Myocyte (in vitro differentiated cells): ENCODE measurements at places on chromosomes 5 and 9. TPM values are rescaled to one million over a fixed set of nuclear protein-coding genes. Genes with fewer than 3 reads are reported as not detected.

The DNAI1 gene
- 0.13 TPM in 1 of 2 replicates, not detected in the other for total RNA-seq

The LEAP2 gene
- total RNA-seq = 0.88 and 1.0 TPM in 2 replicates

The PARP8 gene
- 3.8 and 8.5 TPM in 2 replicates for total RNA-seq

The BTNL8 gene
- total RNA-seq = not detected in 2 replicates

The PRXL2C gene
- 23.3 and 25.8 TPM in 2 replicates for total RNA-seq

The C9 gene
- not detected in 2 replicates for total RNA-seq

The HAPLN1 gene
- 0.05 TPM in 1 of 2 replicates, not detected in the other for total RNA-seq

The PPP2R2B gene
- total RNA-seq = 0.21 TPM in 1 of 2 replicates, not detected in the other

DNA sequence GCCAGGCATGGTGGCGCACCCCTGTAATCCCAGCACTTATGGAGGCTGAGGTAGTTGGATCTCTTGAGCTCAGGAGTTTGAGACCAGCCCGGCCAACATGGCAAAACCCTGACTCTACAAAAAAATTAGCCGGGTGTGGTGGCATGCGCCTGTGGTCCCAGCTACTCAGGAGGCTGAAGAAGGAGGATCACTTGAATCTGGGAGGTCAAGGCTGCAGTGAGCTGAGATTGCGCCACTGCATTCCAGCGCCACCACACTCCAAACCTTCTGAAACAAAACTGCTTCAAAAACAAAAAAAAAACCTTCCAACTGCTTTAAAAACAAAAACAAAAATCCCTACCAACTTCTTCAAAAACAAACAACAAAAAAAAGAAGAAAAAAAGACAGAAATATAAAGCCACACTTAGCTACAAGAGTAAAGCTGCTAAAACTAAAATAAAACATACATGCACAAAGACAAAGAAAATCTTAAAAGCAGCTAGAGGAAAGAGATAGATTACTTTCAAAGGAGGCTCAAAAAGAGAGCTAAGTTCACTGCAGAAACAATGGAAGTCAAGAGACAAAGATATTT, 11.4 kb downstream of the DCAF10 start:
- no peak for DNase-seq

DNA sequence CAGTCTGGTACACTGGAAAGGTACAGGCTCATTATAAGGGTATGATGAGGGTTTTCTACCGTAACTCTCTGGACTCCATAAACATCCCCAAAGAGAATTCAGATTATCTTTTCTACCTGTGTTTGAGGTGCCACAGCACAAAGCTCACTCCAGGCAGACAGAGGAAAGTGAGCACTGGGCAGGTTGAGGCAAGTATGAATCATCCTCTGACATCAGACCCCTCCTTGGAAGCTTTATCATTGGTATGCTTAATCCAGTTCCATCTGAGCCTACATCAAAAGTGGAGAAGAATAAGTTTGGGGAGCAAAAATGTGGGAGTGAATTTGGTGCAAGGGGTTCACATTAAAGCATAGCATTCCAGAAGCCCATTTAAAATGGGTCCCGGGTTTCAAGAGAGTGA, 21.7 kb downstream of the C9orf152 start:
- no peak for DNase-seq

- peak; percentile 35 for DNase-seq
Measured at GRCh38 chr5:38462976-38463633, 93.3 kb downstream of the LIFR start.

DNA sequence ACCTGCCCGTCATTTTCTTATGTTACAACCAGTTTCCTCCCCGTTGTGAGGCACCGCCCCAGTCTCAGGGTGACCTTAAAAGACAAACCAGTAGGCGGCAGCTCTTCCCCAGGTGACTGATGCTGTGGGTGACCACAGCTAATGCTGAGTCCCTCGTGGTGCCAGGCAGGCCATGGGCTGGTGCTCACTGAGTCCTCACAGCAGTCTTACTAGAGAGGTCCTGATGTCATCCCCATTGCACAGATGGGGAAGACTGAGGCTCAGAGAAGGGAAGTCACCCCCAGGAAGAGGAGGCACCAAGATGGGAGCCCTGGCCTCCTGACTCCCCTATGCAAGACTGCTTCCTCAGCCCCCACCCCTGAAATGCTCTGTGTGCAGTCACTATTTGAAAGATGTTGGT, 978 bp downstream of the CFAP157 start:
- no peak for DNase-seq

DNA sequence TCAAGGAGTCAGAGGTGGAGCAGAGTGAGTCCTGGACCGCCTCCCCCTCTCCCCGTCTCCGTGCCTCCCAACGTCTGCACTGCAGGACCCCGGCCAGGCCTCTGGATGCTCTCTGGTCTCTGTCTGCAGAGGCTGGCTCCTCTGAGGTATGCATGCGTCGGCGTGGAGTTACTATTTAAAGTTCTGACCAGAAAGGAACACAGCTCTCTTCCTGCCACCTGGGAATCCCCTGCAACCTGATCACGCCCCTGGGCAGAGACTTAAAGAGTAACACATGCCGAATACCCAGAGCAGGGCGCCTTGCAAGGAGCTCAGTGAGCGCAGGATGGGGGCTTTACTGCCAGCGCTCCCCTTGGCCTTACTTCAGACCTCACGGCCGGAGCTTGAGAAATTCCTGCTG, 16.0 kb downstream of the ANXA6 start:
- peak; percentile 29 for DNase-seq

GRCh38 chr9:19229595-19230354, 718 bp upstream of the DENND4C start:
- peak; percentile 71 for DNase-seq

DNA sequence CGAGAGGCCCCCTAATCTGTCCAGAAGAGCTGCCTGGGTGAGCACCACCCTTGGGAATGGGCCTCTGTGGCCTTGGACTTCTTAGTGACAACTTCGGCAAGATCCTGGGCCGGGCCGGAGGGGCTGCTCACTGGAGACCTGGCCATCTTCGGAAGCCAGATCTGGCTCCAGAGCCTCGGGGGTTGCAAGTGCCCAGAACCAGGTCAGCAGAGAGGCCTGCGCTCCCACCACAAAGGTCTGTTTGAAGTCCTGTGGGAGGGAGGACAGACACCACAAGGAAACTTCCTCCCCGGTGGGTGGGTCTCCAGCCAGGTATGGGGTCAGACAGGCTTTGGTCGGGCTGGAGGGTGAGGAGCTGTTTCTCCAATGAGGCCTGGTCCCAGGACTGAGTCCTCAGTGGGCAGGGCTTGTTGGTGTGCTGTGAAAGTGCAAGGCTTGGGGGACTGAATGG, 86.1 kb downstream of the DAB2IP start:
- no peak for DNase-seq

DNA sequence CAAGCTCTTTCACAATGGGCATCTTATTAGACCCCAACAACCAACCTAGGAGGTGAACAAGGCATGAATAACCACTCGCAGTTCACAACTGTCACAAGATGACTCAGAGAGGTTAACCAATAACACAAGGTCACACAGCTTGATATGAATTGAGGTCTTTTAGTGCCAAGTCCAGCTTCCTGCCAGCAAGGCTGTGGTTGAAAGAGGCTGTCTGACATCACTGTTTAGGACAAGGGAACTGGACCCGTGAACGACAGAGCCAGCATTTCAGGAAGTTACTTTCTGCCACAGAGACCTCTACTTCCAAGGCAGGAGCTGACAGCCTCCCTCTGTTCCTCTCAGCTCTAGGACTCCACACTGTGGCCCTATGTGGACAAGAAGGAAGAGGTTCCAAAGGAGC, 53.4 kb upstream of the ALDH1B1 start:
- peak; percentile 77 for DNase-seq

- DNase-seq = no peak
Measured at GRCh38 chr5:23613566-23613965, 106.2 kb downstream of the PRDM9 start.

DNA sequence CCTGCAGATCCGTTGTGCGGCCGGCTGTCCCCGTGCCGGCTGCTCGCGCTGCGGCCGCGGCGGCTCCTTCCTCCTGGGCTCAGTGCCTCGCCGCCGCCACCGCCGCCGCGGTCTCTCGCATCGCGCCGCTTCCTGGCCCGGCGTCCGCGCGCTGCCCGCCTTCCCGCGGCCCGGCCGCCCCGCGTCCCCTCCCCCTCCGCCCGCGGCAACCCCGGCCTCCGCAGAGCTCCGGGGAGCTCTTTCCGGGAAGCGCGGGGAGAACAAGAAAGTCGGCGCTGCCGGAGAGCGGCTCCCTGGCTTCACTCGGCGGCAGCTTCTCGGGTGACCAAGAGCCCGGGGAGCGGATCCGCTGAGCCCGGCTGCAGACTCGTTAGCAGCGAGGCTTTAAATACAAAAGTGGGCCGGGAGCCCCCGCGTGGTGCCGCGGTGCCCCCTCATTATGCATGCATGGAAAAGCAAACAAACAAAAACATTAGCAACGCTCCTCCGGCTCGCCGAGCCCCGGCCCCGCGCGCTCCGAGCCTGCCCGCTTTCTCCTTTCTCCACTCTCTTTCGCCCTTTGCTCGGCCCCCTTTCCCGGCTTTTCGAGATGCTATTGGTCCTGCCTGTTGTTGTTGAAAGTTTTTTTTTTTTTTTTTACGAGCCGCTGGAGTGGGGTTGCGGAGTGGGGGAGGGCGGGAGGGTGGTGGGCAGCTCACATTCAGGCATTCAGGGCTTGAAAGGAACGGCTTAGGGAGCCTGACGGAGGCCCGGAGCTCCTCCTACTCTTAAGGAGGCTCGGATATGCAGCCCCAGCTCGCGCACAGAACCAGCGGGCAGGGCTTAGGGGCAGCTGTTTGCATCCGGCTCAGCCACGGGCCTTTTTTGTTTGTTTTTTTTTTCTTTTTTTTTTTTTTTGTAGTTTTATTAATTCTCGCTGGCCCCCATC, at the start of gene GAS1:
GAS1 (minus strand) TSS at position 361 of the 928 bp plus-strand sequence. CDS start 727 bp downstream, outside the sequence.
- DNase-seq = peak; percentile 96

- DNase-seq = no peak
Measured at GRCh38 chr5:149403923-149404745, 25.0 kb upstream of the IL17B start.

DNA sequence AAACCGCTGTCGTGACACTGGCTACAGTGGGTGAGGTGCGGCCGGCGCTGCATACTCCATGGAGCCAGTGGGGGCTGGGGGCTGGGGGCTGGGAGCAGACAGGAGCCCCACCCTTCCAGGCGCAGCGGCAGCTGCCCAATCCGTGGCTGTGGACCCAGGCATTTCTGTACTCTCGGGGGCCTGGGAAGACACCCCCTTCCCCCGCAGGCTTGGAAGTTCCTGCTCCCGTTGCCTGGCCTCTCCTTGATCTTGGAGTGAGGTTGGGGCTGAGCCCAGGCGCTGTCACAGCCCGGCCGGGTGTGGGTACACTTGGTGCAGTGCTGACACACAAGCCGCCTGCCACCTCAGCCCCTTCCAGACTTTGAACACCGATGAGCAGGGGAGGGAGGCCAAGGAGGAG, 27.7 kb upstream of the GGTA1 start:
- DNase-seq = no peak

DNA sequence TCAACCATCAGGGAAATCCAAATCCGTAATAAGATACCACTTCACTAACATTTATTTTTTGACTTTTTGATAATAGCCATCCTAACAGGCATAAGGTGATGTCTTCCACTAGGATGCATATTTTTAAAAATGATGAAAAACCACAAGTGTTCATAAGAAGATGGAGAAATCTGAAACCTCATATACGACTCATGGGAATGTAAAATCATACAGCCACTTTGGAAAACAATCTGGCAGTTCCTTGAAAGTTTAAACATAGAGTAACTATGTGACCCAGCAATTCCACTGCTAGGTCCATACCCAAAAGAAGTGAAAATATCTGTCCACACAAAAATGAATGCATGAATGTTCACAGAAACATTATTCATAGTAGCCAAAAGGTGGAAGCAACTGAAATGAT, 431.0 kb downstream of the ENC1 start:
- DNase-seq = no peak

DNA sequence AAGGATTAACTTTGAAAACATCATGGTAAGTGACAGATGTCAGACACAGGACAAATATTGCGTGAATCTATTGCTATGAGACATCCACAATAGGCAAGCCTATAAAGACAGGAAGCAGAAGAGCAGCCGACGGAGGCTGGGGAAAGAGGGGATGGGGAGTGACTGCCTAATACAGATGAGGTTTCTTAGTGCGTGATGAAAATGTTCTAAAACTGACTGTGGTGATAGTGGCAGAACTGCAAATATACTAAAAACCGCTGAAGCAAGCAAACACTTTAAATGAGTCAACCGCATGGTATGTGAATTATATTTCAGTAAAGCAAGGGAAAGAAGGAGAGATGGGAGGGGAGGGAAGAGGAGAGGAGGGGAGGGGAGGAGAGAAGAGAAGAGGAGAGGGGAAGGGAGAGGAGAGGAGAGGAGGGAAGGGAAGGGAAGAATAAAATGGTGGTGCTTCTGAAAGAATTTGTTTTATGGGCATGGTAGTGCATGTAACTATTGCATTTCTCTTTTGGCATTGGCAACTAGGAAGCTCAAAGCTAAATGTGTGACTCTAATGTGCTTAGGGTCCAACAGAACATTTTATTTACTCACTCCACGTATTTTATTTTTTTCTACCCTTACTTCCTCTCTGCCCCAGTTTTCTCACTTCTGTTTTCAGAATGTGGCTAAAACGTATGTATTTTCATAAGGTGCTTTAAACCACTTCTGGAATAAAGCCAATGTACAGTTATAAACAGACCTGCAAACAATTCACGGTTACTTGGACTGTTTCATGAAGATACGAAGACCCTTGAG, 21.3 kb downstream of the AKNA start:
- DNase-seq = peak; percentile 72

- no peak for DNase-seq
Measured at GRCh38 chr9:114929201-114929600, 1.2 kb downstream of the TNFSF8 start.

- no peak for DNase-seq
Measured at GRCh38 chr5:174139623-174140022, 94.1 kb downstream of the NSG2 start.

DNA sequence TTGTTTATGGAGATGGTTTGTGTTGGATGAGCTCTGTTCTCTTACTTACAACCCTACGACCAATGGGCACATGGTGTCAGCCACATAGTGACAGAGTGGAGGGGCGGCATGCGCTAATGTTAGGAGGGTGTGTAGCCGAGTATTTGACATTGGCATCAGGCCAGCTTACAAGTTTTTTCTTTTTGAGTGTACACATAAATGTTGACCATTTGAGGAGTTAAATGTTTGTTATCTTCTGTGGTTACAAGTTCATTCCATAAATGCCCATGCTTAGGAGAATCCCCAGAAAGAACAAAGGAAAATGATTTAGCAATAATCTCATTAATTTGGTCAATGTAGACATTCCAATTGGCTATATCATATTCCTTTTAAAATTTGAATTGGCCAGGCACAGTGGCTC, 180.1 kb upstream of the ELL2 start:
- no peak for DNase-seq

GRCh38 chr5:172687940-172688339, 46.9 kb downstream of the NEURL1B start:
- DNase-seq = no peak

- DNase-seq = no peak
Measured at GRCh38 chr9:135997090-135998015, 36.2 kb upstream of the UBAC1 start.
